ENCODE measurements at places on chromosomes 3 and 15.
A peak's percentile ranks its signal among the peaks of the same experiment; 100 is the strongest.

- no peak for DNase-seq
Observed at GRCh38 chr3:146195030-146195429, 34.0 kb upstream of the PLOD2 start.

DNA sequence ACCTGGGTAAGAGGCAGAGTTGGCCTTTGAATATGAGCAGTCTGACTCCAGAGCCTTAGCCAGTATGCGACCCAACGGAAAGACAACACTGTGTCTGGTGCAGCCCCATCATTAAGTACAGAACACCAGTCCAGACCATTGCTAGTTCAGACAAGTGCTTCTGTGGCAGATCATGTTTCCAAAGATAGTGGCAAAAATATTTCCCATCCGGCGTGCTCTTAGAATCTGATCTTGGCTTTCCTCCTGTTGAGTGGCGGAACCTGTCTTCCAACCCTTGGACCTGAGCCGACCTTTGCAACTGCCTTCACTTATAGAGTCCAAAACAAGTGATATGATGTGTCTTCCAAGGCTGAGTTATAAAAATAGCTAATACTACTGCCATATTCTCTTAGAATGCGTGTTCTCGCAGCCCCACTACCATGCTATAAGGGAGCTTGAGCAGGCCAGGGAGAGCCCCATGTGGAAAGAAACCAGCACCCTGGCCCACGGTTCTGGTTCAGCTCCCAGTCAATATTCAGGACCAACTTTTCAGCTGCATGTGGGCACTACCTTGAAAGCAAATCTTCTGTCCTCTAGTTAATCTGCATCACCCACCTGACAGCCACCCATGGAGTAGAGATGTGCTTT, 322.4 kb upstream of the SLCO3A1 start:
- DNase-seq, result no peak

DNA sequence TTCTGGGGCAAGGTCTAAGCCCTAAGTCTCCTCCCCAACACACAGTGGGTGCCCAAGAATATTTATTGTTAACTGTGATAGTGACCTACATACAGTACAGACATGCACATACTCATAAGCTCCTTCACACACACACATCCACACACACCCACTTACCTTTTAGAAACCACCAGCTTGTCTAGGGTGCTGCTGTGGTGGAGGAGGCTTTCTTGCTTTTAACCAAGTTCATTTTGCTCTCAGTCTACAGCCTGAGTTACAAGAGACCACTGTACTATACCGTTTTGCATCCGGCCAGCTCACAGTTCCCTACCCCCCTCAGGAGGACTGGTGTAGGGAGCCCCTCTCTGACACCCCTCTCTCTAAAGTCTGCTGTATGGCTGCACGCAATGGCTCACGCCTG, 16.7 kb downstream of the DAPK2 start:
- DNase-seq, result no peak

- no peak for DNase-seq
Observed at GRCh38 chr3:122076491-122077292, 21.5 kb downstream of the CD86 start.

DNA sequence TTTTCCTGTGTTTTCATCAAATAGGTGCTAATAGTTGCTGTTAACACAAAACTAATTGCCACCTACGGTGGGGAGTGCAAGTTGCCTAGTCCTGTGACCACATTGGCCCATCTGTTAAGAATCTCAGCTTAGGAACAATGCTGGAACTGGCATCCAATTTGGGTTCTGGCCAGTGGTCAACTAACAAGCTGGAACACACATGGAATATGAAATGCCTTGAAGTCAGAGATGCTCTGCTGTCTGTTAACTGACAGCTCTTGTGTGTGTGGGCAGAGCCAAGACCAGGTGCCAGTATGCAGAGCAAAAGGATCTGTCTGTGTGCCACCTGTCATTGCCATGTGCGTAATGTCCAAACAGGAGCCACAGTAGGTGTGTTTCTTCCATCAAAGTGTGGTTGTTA, 460.8 kb downstream of the ROBO2 start:
- no peak for DNase-seq

GRCh38 chr3:15513810-15514662, 7.5 kb downstream of the COLQ start:
- DNase-seq, result no peak

DNA sequence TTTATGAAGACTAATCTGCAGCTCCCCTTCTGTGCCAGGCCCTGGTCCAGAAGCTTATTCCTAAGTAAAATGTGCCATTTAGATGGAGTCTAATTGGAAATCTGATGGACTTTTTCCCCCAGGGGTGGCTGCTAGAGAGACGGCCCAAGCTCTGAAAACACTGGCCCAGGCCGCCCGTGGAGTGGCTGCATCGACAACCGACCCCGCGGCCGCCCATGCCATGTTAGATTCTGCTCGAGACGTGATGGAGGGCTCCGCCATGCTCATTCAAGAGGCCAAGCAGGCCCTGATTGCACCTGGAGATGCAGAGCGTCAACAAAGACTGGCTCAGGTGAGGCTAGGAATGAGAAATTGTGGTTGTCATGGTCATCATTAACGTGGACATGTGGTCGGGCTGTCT, 305.8 kb upstream of the TPM1 start:
- no peak for DNase-seq

DNA sequence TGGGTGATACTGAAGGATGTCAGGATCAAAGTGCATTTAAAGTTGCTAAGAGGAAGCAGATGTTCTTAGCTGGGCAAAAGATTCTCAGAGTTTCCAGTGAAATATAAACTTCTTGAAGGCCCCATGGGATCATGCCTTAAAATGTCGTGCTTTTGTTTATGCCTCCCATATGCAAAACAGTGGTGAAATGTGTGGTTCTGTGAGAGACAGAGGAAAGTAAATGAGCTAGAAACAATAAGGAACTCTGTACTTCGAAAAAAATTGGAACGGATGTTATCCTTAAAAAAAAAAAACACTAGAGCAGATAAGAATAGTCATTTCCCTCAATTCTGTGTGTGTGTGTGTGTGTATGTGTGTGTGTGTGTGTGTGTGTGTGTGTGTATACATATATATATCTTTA, 497.0 kb upstream of the TBL1XR1 start:
- DNase-seq, result peak; percentile 37

DNA sequence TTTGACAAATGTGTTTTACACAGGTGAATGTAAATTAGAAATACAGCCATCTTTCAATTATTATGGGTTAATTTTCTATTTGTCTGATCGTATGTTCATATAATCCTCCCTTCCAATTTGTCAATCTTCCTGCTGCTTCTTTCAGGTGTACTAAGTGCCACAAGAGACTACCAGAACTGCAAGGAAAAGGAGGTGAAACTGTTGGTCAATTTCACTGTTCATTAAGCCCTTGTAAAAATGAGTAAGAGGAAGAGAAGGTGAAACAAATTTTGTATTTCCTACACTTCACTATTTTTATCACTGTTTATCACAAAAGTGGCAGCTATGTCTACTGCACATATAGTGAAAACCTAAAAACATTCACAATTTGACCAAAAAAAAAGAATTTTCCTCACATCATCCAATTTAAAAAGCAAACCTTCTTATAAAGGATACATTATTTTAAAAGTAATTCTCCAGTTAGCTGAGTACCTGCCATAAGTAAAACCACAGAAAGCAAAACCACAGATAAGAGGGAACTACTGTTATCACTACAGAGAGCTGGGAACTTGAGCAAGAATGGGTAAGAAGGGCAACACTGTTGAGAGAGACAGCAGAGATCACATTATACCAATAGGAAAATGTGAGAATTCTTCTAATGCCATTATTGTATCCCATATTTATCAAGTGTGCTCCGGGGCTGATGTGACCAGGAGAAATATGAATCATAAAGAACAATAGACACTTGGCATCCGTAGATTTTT, 163.0 kb downstream of the TBC1D5 start:
- peak; percentile 15 for DNase-seq

DNA sequence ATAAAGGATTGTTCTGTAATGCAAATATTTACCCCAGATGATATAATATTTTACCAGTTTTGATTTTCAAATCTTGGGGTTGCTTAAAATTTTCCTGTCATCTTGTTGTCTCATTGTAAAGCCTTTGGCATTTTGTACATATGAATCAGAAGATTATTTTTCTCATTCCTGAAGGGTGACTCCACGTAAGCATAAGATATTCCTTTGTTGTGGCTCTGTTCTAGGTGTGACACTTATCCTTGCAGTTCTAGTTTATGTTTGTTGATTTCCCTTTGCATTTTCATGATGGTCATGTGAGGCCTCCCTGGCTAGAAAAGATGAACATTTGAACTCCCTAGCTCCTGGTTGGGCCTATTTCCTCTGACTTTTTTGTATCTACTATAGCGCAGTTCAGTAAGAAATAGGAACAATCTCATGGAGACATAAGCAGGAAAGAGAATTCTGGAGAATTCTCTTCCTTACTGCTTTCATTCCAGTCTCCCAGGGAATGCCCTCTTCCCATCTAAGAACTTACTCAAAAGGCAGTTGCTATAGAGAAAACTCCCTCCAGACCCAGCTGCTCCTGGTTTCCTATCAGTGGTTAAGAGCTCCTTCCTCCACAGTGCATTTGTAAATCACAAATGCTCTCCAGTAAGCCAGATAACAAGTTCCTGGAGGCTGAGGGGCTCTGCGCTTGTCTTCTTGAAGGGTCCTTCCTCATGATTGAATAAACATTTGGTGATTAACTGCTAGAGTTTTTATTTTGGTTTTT, 124.7 kb downstream of the WNT5A start:
- DNase-seq, result peak; percentile 42

- peak; percentile 78 for DNase-seq
Observed at GRCh38 chr3:58874795-58875194, 175.0 kb downstream of the CFAP20DC start.

DNA sequence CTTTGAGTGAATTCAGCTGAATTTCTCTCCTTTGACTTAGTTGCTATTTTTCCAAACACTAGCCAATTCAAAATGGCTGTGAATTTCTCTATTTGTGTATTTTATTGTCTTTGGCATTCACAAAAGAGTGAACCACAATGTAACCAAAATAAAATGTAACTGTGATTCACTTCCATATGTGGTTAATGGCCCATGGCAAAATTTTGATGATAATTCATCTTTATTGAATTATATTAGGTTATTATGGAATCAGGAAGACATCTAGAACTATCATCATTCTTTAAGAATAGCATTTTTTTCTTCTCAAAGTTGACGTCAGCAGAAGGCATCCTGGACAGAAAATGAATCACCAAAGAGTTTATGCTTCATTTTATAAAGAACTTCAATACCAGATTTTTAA, 705.3 kb upstream of the NAALADL2 start:
- peak; percentile 25 for DNase-seq

GRCh38 chr15:96270581-96271172, 59.8 kb upstream of the NR2F2 start:
- peak; percentile 88 for DNase-seq

DNA sequence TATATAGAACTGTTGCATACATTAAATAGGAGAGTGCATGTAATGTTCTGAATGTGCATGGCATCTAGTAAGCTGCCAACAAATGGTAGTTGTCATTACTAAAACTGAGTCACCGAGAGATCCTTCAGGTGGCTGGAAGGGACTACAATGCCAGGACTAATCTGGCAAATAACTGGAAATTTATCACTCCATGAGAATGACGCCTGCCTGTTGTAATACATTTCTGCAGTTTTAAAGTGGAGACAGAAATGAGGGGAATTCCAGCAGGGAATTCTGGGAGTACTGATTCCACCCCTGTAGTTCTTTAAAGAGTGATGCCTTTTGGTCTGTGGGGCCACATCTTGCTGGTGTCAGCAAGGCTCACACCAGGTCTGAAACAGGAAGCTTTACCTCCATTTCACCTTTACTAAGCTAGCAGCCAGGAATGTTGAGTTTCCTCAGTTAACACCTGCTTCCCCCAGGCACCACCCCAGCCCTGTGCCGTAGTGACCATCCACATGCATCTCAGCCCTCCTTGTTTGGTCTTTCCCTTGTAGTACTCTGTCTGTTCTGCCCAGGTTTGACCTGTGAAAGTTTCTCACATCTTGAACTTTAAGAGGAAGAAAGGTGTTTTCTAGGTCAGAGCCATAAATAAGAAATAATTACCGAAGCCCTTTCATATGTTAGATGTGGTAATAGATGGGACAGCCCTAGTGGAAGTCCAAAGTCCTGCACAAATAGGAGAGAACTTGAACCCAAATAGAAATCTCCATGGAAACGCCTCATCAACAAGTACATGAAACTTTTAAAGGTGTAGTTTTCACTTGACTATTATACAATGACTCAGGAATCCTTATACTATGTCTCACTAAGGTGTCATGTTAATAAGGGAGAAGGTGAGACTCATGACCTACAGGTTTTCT, 56.7 kb upstream of the LMOD3 start:
- DNase-seq, result peak; percentile 38

DNA sequence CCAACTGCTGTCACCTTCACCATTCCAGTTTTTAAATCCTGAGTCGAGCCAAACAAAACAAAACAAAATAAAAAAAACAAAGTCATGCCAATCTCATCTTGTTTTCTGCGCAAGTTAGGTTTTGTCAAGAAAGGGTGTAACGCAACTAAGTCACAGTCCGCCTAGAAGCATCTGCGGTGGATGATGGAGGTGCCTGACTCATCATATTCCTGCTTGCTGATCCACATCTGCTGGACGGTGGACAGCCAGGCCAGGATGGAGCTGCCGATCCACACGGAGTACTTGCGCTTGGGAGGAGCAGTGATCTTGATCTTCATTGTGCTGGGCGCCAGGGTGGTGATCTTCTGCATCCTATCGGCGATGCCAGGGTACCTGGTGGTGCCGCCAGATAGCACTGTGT, 162.1 kb downstream of the WDR76 start:
- DNase-seq, result no peak

GRCh38 chr3:154191520-154191919, 70.3 kb downstream of the ARHGEF26 start:
- DNase-seq, result no peak

GRCh38 chr15:50181969-50182218, at the start of gene SLC27A2:
TSS of gene SLC27A2 (plus strand) at chr15:50182196. CDS start at chr15:50182428, 232 bp downstream.
- peak; percentile 35 for DNase-seq

GRCh38 chr3:192091831-192092230, 630.9 kb downstream of the PYDC2 start:
- peak; percentile 11 for DNase-seq

DNA sequence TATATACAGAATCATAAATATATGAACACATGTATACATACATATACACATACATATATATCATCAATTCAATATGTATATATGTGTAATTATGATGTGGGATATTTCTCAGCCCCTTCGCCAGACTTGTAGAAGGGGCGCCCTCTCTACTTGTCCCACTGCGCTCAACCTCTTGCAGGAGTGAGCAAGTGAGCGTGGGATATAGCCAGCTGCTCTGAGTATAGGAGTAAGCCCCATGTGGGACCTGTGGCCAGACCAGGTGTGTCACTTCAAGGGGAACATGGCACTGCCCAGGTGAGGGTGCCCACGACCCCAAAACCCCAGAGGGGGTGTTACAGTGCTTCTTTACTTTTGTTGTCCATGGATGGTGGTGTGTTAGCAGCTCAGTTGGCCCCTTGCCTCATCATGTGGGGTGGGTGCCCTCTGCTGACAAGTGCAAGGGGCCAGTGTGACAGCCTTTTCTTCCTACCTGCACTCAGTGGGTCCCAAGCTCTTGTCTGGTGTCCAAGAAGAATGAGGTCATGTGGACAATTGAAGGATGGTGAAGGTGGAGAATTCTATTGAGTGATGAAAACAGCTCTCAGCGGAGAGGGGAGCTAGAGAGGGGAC, 304.1 kb downstream of the UNC13C start:
- DNase-seq, result no peak
